Epithelial cell of alveolus of lung (primary cell): ENCODE measurements at places on chromosomes 1 and 21. TPM values are rescaled to one million over a fixed set of nuclear protein-coding genes. Genes with fewer than 3 reads are reported as not detected.

CASZ1 gene
- total RNA-seq, result 0.13 and 0.16 TPM in 2 replicates

ST6GALNAC5 gene
- 0.64 and 5.3 TPM in 2 replicates for total RNA-seq

FAM3B gene
- total RNA-seq, result not detected in 2 replicates

DMBX1 gene
- not detected in 2 replicates for total RNA-seq

FNDC5 gene
- 0.13 and 0.24 TPM in 2 replicates for total RNA-seq

SUSD4 gene
- 0.13 TPM in 1 of 2 replicates, not detected in the other for total RNA-seq

CYB561D1 gene
- 3.5 and 5.1 TPM in 2 replicates for total RNA-seq

FBXO2 gene
- total RNA-seq, result 1.6 and 4.6 TPM in 2 replicates
